Upper lobe of right lung (tissue), 1 donor: ENCODE measurements at places on chromosomes 3 and 15. TPM values are rescaled to one million over a fixed set of nuclear protein-coding genes. Genes with fewer than 3 reads are reported as not detected.

DNA sequence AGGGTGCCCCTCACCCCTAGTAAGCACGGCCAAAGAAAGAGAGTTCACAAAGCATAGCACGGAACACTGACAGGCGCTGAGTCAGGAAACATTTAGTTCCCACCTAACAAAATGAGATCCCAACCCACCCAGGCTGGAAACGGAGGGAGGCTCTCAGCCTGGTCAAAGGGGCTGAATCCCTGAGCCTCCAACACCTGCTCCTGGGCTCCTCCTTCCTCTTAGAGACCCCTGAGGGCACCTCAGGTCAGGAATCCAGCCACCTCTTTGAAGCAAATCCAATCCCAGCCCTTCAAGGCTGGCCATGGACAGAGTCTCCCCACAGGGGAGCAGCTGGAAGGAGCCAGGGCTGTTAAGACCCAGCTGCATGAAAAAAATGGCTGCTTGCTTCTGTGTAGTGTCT, 154.4 kb upstream of the HES1 start:
- H3K4me3 ChIP-seq: no peak overlapping the region
- no peaks in the 10 kb centered on the region for H3K27me3 ChIP-seq
- H3K27ac ChIP-seq: no peak overlapping the region
- DNase-seq: no peak

DNA sequence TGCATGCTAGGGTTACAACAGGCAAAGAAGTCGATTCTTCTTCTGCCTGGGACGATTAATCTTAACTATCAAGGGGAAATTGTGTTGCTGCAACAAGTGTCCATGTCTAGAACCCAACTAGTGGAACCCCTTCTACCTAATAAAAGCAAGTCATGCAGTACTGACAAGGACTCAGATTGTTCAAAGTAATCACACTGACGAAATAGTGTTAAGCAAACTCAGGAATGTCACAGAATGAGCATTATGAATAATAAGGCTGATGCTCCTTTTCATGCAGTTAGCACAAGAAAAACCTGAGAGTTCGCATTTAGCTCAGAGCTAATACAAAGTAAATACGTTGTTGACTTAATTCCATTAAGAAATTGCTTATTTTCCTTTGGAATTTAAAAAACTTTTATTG, 47.5 kb upstream of the TRIM42 start:
- no peaks in the 10 kb centered on the region for H3K4me1 ChIP-seq
- no peak overlapping the region for H3K4me3 ChIP-seq
- no peaks in the 10 kb centered on the region for H3K36me3 ChIP-seq
- H3K27me3 ChIP-seq: no peaks in the 10 kb centered on the region
- DNase-seq: no peak

Gene RTP1
- not detected for total RNA-seq

DNA sequence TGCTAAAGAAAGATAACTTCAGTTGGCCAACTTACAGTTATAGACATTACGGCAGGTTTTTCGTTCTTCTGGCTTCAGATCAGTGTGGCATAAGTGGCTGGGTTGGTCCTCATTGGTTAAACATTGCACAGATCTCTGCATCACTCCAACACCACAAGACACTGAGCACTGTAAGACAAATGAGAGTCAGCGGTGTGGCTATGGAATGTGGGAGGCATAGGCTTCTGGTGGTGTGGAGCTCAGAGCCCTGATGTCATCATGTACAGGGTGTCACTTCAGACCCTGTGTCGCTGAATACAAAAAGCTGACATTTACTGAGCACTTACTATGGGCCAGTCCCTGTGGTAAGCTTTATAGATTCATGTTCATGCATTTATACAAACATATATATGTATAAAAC, 146.0 kb downstream of the ADAMTS9 start:
- no peak overlapping the region for H3K4me3 ChIP-seq
- peaks cover 16% of the 10 kb centered on the region for H3K36me3 ChIP-seq
- peaks cover 5% of the 10 kb centered on the region for H3K4me1 ChIP-seq
- H3K27ac ChIP-seq: no peak overlapping the region
- no peaks in the 10 kb centered on the region for H3K27me3 ChIP-seq

- H3K27me3 ChIP-seq: no peaks in the 10 kb centered on the region
- H3K36me3 ChIP-seq: no peaks in the 10 kb centered on the region
- H3K4me1 ChIP-seq: no peaks in the 10 kb centered on the region
- no peak overlapping the region for H3K27ac ChIP-seq
- no peak for DNase-seq
These were observed 123.0 kb upstream of the EIF1B start for GRCh38 chr3:40186508-40186907.

Gene GPR62
- total RNA-seq: not detected

- H3K27ac ChIP-seq: no peak overlapping the region
- no peak for DNase-seq
- no peak overlapping the region for H3K4me3 ChIP-seq
- H3K27me3 ChIP-seq: no peaks in the 10 kb centered on the region
- H3K36me3 ChIP-seq: no peaks in the 10 kb centered on the region
These were observed 79.6 kb upstream of the DCBLD2 start for GRCh38 chr3:98980915-98981596.

- no peaks in the 10 kb centered on the region for H3K4me1 ChIP-seq
- H3K27me3 ChIP-seq: no peaks in the 10 kb centered on the region
- no peak for DNase-seq
These were observed 195.0 kb downstream of the MAGI1 start for GRCh38 chr3:65843732-65844131.

Gene CNTN3
- total RNA-seq: 1.6 TPM

DNA sequence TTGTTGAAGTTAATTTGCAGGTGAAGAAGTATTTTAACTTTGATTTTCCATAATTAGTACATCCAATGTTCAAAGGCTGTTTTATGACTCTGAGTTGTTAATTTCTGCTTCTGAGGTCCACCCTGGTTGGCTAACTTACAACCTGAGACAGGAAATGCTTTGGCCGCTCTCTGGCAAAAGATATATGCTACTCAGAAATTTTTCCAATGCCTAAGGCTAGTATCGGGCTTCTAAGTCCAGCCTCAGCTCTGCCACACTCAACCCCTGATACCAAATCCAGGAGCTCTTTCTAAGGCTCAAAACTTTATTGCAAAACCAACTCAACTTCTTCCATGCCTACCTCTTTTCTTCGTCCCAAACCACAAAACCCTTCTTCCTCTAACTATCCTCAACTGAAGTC, 192.9 kb downstream of the NEK10 start:
- no peaks in the 10 kb centered on the region for H3K36me3 ChIP-seq
- no peak for DNase-seq
- H3K4me1 ChIP-seq: no peaks in the 10 kb centered on the region
- H3K4me3 ChIP-seq: no peak overlapping the region
- H3K27ac ChIP-seq: no peak overlapping the region

- H3K4me3 ChIP-seq: no peak overlapping the region
- no peak for DNase-seq
- no peaks in the 10 kb centered on the region for H3K4me1 ChIP-seq
- H3K36me3 ChIP-seq: no peaks in the 10 kb centered on the region
These were observed 45.4 kb downstream of the MAGEF1 start for GRCh38 chr3:184666442-184666841.

Gene THRB
- 19.7 TPM for total RNA-seq

DNA sequence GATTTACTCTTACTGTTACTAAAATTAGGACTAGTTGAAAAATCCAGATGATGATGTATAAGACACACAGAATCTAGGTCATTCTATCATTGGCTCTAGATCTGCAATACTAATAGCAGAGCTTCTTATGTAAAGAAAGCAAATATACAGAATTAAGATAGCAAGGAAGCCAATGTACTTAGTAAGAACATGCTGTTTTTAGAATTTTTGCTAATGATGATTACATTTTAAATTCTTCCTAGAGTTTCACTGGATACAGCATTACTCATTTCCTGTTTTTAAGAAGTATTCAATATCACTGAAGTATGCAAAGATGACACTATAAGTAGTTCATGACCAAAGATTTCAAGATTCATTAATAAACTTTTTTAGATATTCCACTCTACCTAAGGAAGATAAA, 60.7 kb downstream of the CFAP20DC start:
- no peaks in the 10 kb centered on the region for H3K4me1 ChIP-seq
- H3K36me3 ChIP-seq: no peaks in the 10 kb centered on the region
- H3K27ac ChIP-seq: no peak overlapping the region
- no peak overlapping the region for H3K4me3 ChIP-seq
- no peak for DNase-seq

Gene GOLGA8T
- 0.20 TPM for total RNA-seq

Gene ITGA11
- total RNA-seq: 7.1 TPM

DNA sequence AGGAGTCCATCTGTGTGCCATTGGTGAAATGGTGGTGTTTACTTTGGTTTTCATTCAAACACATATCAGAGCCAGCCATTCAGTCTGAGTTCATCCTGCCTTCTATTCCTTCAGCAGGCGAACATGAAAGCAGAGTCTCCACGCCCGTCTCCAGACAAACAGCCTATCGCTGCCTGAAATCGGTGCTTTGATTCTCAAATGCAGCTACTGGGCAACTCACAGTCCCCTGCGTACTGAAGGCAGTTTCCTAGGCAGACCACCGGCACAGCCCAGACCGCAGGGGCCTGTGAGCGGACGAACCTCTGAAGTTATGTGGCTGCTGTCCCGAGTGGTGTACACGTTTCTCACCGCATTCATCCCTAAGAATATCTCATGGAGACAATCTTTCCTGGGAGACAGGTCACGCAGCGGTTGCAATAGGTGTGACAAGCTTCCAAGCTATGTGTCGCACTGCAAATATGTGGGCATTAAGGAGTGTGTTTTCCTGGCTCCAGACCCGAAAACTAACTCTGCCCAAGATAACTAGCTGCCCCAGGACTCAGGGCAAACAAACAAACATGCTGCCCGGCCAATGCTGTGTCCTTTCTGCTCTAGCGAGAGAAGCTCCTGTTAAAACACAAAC, 16.9 kb upstream of the RYR3 start:
- no peak overlapping the region for H3K27ac ChIP-seq
- no peak overlapping the region for H3K4me3 ChIP-seq

GRCh38 chr3:167246252-167246651, 133.8 kb downstream of the ZBBX start:
- H3K36me3 ChIP-seq: no peaks in the 10 kb centered on the region
- no peaks in the 10 kb centered on the region for H3K27me3 ChIP-seq
- H3K27ac ChIP-seq: no peak overlapping the region
- no peaks in the 10 kb centered on the region for H3K4me1 ChIP-seq
- DNase-seq: no peak

Gene PLA2G4F
- 104 TPM for total RNA-seq

- no peaks in the 10 kb centered on the region for H3K27me3 ChIP-seq
- H3K4me1 ChIP-seq: peaks cover 75% of the 10 kb centered on the region
- no peak for DNase-seq
- peak overlapping the region; percentile 58 for H3K27ac ChIP-seq
- H3K4me3 ChIP-seq: no peak overlapping the region
These were observed 39.2 kb downstream of the MBNL1 start for GRCh38 chr3:152307829-152308474.

Gene NR2E3
- total RNA-seq: 0.26 TPM

GRCh38 chr15:66868918-66869317, 166.9 kb downstream of the SMAD6 start:
- DNase-seq: no peak
- no peaks in the 10 kb centered on the region for H3K36me3 ChIP-seq
- no peaks in the 10 kb centered on the region for H3K4me1 ChIP-seq
- H3K4me3 ChIP-seq: no peak overlapping the region

DNA sequence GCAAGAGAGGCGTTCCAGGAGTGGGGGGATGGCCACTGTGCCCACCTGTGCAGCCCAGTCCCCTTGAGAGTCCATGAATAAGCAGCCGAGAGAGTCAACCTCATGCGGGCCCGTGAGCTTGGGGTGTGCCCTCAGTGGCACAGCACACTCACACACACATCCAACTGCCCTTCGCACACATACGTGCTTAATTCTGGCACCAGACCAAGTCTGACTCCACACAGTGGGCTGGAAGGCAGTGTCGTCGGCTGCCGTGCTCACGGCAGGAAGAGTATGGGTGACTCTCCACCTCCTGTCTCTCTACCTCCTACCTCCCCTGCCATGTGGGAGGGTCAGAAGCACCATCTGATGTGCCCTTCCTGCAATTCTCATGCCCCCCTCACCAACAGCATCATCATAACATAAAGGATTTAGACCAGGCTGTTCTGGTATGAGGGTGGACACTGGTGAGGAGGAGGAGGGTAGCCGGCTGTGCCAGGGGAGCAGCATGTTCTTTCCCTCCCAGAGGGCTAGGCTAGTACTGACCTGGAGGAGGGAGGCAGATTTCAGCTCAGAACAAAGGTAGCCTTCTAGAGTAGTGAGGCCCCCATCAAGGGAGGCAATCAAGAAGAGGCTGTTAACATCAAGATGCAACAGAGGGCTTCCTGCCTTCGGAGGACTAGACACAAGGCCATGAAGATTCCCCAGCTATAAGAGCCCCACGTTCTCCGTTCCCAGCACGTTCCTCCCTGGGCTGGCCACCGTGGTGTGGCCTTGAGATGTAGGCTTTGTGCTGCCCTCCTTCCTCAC, 5.3 kb upstream of the STRA6 start:
- H3K27me3 ChIP-seq: no peaks in the 10 kb centered on the region
- H3K27ac ChIP-seq: no peak overlapping the region
- H3K4me3 ChIP-seq: no peak overlapping the region

Gene OCA2
- 0.55 TPM for total RNA-seq

DNA sequence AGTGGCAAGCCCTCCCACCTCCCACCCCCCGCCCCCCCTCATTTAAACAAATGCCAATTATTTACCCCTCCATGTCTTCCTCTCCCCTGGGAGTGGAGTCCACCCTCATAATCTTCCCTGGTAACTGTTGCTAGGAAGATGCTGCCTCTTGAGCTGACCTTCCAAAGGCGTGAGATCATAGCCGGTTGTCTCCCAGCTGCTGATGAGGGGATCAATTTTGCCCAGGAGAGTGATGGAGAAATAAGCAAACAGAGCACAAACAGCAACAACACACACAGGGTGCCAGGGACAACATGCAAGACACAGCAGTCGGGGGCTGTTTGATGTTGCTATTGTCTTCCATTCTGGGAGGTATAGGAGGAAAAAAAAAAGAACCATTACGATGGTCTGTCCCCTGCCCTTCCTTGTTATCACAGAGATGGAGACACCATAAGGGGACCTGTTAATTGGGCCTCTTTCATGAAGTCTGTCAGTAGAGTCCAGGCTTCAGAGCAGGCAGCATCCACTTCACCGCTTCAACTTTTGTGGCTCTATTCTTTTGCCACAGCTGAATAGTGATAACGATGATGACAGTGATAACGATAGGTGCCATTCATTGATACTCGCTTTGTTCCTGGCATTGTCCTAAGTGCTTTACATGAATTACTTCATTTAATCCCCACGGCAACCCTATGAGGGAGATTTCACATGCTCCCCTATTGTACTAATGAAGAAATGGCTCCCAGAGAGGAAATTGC, 76.9 kb upstream of the RGMA start:
- no peak overlapping the region for H3K27ac ChIP-seq
- no peak overlapping the region for H3K4me3 ChIP-seq
- no peaks in the 10 kb centered on the region for H3K36me3 ChIP-seq
- no peak for DNase-seq

- no peaks in the 10 kb centered on the region for H3K36me3 ChIP-seq
- H3K27ac ChIP-seq: no peak overlapping the region
- no peaks in the 10 kb centered on the region for H3K4me1 ChIP-seq
- no peaks in the 10 kb centered on the region for H3K27me3 ChIP-seq
These were observed 17.0 kb downstream of the RPL39L start for GRCh38 chr3:187122261-187122660.

GRCh38 chr3:65605876-65606432, 432.8 kb downstream of the MAGI1 start:
- no peak overlapping the region for H3K27ac ChIP-seq
- DNase-seq: no peak
- no peaks in the 10 kb centered on the region for H3K27me3 ChIP-seq
- H3K36me3 ChIP-seq: no peaks in the 10 kb centered on the region
- no peak overlapping the region for H3K4me3 ChIP-seq

Gene MASP1
- total RNA-seq: 5.9 TPM
